ENCODE measurements at places on chromosomes 3 and 15. TPM values are rescaled to one million over a fixed set of nuclear protein-coding genes. Genes with fewer than 3 reads are reported as not detected.

ZNF80 gene
- total RNA-seq: not detected

GRCh38 chr3:41836360-41837134 is 125.4 kb downstream of the ULK4 start:
- peak; percentile 72 for DNase-seq

DNA sequence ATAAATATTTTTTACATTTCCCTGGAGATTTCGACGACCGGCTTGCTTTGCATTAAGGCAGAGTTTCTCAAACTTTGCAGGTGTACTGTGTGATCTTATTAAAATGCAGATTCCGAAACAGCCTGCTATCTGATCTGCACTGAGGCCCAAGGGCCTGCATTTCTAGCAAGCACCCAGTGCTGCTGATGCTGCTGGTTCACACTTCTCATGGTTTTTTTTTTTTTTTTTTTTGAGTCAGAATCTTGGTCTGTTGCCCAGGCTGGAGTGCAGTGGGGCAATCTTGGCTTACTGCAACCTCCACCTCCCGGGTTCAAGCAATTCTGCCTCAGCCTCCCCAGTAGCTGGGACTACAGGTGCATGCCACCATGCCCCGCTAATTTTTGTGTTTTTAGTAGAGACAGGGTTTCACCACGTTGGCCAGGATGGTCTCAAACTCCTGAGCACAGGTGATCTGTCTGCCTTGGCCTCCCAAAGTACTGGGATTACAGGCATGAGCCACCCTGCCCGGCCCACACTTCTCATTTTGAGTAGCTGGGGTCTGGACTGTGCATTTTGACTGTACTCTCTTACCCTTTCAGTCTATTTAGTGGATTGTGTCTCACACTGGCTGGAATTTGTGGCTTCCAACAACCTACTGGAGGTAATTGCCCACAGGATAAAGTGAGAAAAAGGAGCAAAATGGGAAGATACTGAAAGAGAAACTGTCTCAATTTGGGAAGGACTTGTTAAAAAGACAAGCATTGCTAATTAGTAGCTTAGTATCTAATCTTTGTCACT is 94.1 kb downstream of the ITPR1 start:
- DNase-seq: no peak

- DNase-seq: no peak
Observed at GRCh38 chr15:47139965-47140364, 577.3 kb upstream of the SEMA6D start.

GABRR3 gene
- total RNA-seq: not detected

DNA sequence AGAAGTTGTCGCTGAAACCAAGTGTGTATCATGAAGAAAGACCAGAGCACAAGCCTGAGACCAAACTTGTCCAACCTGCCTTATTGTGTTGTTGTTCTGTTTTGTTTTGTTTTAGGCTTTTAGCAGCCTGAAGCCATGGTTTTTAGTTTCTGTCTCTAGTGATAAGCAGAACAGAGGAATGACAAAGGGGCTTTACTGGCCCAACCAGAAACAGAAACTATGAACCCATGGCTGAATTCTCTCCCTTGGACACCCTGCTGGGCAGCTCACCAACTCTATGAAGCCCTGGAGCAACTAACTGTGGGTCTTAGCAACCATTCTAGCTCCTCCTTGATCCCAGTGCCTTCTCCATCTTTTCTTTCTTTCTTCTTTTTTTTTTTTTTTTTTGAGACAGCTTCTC is 30.3 kb downstream of the HCLS1 start:
- no peak for DNase-seq

DNA sequence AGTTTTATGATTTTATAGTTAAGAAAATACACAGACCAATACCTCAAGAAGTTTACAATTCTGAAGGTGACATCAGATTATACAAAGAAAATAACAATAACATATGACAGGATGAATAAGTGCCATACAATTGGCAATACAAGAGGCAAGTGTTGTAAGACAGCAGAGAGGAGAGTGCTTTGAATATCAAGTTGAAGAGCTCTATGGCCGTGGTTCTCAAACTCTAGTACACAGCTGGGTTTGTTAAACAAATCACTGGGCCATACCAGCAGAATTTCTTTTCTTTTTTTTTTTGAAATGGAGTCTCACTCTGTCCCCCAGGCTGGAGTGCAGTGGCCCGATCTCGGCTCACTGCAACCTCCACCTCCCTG is 167.1 kb upstream of the NECTIN3 start:
- no peak for DNase-seq

DNA sequence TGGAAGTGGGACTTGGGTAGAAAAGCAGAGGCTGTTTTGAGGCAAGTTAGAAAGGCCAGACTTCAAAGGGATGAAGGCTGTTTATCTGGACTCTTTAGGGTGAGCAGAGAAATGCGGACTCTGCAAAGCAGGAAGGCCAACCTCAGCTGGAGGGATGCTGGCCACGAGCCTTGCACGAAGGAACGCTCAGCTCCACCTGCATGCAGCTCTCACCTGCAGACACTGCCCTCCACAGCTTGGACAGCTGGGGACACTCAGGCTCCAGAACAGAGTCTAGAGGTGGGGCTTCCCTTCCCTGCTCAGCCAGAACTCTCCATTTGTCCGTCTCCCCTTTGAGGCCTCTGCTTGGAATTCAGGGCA is 229.7 kb downstream of the ADAMTS17 start:
- DNase-seq: no peak

DNA sequence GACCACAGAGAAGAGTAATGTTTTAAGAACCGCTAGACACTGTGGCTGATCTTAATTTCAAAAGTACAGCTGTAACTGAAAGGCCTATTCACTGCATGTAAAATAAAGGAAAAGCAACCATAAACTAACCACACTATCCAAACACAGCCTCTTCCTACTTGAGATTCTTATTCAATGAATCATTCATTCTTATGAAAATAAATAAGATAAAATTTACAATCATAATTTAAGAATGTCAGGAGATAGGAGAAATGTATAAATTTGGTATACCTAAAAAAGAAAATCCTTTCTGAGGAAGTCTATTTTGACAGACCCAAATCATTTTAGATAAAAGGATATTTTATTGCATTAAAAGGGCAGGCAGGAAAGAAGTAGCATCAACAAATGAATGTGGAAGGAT is 533.5 kb upstream of the ZNF385D start:
- DNase-seq: peak; percentile 78

GRCh38 chr3:49882166-49882565 is 12.5 kb upstream of the CAMKV start:
- DNase-seq: no peak

GRCh38 chr15:91032919-91033803 is 10.8 kb upstream of the VPS33B start:
- DNase-seq: peak; percentile 76

- DNase-seq: peak; percentile 53
Observed at GRCh38 chr15:74543583-74543982, 2.6 kb downstream of the ARID3B start.

DNA sequence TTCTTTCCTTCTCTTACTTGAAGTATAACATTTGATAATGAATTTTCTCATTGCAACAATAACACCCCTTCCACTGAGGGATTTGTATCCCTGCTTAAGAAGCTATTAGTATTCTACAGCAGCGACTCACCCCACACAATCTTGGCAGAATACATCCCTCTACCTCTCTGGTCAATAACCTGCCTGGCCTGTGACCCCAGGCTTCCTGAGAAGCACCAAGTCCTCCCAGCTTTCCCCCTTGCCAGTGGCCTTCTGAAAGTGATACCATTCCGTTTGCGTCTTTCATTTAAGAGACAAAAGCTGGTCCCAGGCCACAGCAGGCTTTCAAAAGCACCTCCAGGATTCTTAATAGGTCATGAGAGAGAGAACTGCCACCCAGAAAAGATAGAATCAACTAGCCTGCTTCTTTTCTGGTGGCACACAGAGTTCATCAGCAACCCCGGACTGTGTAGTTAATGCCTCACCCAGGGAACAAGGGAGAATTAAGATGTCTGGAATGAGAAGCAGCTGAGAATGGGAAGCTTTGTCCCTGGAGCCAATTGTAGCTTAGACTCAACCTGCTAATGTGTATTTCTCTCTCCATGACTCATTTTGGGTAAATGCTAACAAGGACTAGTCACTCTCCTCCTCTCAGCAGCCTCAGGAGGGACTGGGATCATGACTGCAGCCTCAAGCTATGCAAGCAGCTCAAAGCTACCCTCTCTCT is 101.0 kb upstream of the CPNE4 start:
- DNase-seq: peak; percentile 93

GRCh38 chr3:64496786-64497490 is 190.9 kb downstream of the ADAMTS9 start:
- DNase-seq: no peak

- no peak for DNase-seq
Observed at GRCh38 chr3:50167841-50168209, 12.7 kb downstream of the SEMA3F start.

- no peak for DNase-seq
Observed at GRCh38 chr3:175764722-175765121, 905.6 kb downstream of the NAALADL2 start.

PP2D1 gene
- not detected for total RNA-seq

DNA sequence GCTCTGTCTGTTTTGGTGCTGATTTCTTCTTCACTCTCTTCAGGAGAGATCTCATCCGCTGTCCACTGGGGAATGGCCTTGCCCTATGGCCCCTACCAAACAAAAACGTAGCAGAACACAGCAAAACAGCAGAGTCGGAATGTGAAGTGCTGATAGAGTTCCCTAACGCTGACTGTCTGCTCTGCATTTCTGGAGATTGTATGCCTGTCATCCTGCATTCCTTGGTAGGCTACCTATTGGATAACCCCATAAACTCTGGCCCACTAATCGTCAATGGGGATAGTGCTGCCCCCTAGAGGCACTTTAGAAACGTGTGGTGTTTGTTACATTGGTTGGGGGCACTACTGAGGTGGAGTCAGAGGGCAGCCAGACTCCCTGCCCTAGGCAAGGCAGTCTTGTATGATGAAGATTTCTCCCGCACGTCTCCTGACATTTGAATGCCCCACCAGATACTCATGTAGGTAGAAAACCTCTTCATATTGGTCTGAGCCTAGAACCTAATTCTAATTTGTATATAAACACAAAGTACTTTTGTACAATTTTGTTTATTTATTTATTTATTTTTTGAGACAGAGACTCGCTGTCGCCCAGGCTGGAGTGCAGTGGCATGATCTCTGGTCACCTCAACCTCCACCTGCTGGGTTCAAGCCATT is 15.6 kb upstream of the MAGEF1 start:
- DNase-seq: peak; percentile 78

DNA sequence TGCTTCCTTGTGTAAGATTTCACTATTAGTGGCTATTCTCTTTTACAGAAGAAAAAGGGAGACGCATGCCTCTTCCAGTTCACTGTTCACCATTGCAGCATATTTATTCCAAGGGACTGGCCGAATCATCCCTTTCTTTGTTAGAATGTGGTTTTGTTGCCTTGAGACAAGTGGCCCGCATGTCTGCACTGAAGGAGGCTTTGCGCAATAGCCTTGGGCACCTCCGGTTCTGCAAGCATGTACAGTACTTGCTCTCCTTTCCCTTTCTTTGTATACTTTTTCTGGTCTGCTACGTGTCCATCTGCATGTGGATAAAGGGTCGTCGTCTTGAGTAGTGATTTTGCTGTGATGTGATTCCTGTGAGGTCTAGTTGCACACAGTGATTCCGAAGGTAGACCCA is 43.0 kb downstream of the FLNB start:
- DNase-seq: peak; percentile 91

GRCh38 chr15:66938114-66938830 is 127.1 kb upstream of the SMAD3 start:
- no peak for DNase-seq

- no peak for DNase-seq
Observed at GRCh38 chr3:89297199-89297598, 189.8 kb downstream of the EPHA3 start.

GRCh38 chr3:65444447-65444815 is 594.3 kb downstream of the MAGI1 start:
- DNase-seq: no peak

- no peak for DNase-seq
Observed at GRCh38 chr3:190360228-190360627, 27.7 kb upstream of the CLDN16 start.

GRCh38 chr15:59587085-59587826 is 24.3 kb upstream of the GCNT3 start:
- peak; percentile 84 for DNase-seq

- peak; percentile 44 for DNase-seq
Observed at GRCh38 chr15:45573961-45574629, 13.1 kb upstream of the BLOC1S6 start.

DNA sequence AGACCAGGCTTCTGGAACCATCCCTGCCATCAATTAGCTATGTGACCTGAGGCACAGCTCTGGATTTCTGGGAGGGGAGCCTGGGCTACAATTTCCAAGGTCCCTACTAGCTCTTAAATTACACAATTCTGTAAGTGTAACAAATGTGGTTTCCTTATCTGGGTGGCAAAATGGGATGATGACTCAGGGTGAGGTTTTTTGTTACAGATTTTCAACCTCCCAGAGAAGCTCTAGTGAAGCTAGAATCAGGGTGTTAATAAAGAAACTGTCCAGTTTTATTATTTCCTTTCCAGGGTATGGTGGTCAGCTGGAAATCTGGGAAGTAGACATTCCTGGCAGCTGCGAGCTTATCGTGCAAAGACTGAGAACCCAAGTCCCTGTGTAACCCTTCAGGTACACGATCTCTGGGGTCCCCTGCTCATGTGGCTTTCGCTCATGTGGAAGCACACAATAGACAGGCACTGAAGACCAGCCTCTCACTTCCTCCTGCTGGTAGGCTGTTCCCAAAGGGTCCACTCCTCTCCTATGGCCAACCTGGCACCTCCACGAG is 7.3 kb downstream of the RAB27A start:
- peak; percentile 43 for DNase-seq

DNA sequence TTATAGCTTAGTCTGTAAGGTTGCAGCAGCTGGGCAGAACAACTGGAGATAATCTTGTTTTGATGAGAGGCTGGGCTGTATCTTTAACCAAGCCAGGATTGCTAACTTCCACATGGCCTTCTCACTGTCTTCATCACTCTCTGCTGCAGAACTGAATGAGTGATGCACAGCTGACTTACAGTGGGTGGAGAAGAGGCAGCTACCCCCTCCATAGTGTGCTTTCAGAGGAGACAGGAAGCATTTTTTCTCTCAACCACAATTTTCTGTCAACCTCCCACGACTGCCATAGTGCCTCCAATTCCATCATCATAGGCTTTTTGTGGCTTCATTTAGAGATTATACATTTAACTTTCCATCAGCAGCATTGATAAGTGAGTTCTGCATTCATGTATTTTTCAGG is 168.2 kb downstream of the CLSTN2 start:
- no peak for DNase-seq

ROPN1 gene
- total RNA-seq: not detected

ITIH1 gene
- total RNA-seq: not detected

GRCh38 chr3:71955240-71956068 is 170.5 kb upstream of the PROK2 start:
- DNase-seq: peak; percentile 85

GRCh38 chr3:99640214-99640851 is 1.9 kb downstream of the COL8A1 start:
- DNase-seq: no peak

GRCh38 chr15:53354874-53355273 is 404.6 kb downstream of the WDR72 start:
- no peak for DNase-seq

DNA sequence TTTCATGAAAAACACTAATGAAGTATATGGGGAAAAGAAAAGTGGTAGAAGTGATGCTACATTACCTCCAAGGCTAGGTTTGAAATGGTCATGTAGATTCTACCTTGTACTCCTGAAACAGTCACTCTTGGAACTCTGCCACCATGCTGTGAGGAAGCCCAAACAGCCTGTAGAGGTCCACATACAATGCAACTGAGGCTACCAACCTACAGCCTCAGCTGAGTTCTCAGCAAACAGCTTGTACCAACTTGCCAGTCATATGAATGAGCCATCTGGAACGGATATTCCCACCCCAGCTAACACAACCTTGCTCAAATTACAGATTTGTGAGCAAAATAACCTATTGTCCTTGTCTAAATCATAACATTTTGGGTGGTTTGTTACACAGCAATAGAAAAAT is 193.5 kb downstream of the ULK4 start:
- no peak for DNase-seq
